ENCODE measurements at places on chromosomes 1 and 21.

GRCh38 chr1:67948151-67949080 is 102.0 kb downstream of the DIRAS3 start:
- H3K27ac ChIP-seq, result no peak overlapping the region
- no peak overlapping the region for H3K4me3 ChIP-seq
- no peaks in the 10 kb centered on the region for H3K36me3 ChIP-seq
- H3K27me3 ChIP-seq, result no peaks in the 10 kb centered on the region
- no peak for DNase-seq
- H3K4me1 ChIP-seq, result no peaks in the 10 kb centered on the region

DNA sequence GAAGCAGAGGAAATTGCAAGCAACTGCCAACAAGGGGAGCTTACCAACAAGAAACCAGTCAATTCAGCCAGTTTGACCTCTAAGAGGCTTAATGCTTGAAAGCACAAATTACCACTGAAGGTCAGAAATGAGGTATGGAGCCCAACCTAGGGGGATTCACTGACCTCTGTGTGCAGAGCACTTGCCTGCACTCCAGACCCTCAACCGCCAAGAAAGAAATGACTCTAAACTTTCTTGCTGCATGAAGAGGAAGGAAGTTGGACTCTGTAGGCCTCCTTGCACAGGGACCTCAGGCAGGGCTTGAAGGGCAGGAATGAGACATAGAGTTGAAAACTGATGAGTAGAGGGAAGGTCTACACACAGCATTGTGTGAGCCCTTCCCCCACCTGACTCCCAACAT is 10.0 kb downstream of the ARMH1 start:
- no peaks in the 10 kb centered on the region for H3K27me3 ChIP-seq
- no peaks in the 10 kb centered on the region for H3K4me1 ChIP-seq
- DNase-seq, result no peak
- H3K27ac ChIP-seq, result no peak overlapping the region
- H3K4me3 ChIP-seq, result no peak overlapping the region

DNA sequence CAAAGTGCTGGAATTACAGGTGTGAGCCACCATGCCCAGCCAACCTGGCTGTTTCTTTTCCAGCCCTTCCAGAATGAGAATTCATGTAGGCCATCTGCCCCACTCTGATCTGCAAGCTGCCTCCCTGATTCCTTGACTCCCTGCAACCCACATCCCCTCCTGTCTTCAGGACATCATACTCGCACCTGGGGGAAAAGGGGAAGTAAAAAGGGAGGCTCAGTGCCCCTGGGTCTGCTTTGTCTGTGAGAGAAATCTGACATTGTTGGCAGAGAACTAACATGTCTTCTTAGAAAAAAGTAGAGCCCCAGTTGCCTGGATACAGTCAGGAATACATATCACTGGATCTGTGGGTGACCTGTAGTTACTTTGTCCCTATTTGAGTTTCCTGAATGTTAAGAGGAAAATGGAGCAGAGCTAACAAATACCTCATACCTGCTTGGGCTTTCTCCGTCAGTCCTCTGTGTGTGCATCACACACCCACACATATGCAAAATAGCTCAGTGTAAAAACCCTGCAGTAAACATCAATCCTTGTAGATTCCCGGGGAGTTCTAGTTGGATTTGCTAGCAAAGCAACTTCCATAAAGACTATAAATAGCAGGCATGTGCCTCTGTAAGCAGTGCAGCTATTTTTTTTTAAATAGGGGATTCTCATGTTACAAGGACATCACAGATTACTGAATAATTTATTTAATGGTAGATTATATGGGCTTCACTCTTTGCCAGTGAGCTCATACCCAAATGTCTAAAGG is 62.9 kb downstream of the TEX35 start:
- no peaks in the 10 kb centered on the region for H3K36me3 ChIP-seq
- H3K27ac ChIP-seq, result no peak overlapping the region
- no peaks in the 10 kb centered on the region for H3K27me3 ChIP-seq

DNA sequence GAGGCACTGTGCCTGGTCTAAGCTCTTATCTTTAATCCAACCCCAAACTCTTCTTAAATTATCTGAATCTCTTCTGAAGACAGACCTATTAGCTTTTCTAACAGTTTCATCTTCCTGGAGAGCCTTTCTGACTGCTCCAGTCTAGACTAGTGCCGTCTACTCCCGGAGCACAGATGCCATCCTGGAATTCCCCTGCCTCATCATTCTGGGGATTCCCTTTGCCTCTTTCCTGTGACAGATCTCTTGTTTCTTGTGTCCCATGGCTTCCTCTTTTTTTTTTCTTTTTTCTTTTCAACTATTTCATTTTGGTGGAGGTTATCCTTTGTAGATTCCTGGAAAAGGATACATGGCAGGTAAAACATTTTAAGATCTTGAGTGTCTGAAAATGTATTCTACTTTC is 11.7 kb downstream of the SEMA4A start:
- no peak overlapping the region for H3K4me3 ChIP-seq
- no peaks in the 10 kb centered on the region for H3K27me3 ChIP-seq
- H3K36me3 ChIP-seq, result no peaks in the 10 kb centered on the region
- H3K4me1 ChIP-seq, result peaks cover 20% of the 10 kb centered on the region
- no peak overlapping the region for H3K27ac ChIP-seq

Data from esophagus squamous epithelium (tissue), 5 donors.